ENCODE measurements at places on chromosomes 11 and 22.

DNA sequence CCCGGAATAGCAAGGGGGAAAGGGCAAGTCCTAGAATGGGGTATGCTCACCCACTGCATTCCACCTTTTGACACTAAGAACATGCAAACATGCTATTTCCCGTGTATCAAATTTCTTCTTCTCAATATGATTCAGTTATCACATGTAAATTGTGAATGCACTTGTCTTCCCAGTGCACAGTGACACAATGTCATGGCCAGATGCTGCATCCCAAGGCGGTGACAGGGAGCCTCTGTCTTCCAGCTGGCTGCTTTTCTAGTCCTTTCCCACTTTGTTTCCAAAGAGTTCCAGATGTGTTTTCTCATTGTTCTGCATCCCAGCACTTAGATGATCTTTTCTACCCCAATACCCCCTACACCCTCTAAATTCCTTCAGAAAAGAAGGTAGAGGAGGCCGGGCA, 12.4 kb downstream of the SLC25A18 start:
- DNase-seq: no peak

DNA sequence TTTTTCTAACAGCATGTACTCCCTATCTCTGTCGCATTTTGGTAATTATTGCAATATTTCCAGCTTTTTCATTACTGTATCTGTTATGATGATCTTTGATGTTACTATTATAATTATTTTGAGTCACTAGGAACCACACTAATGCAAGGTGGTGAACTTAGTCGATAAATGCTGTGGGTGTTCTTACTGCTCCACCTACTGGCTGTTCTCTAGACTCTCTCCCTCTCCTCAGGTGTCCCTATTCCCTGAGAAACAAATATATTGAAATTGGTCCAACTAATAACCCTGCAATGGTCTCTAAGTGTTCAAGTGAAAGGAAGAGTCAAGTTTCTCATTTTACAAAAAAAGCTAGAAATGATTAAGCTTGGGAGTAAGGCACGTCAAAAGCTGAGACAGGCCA, 10.5 kb downstream of the ARL14EP start:
- DNase-seq: no peak

- no peak for DNase-seq
These were observed 47.5 kb upstream of the CDON start for GRCh38 chr11:126109941-126110731.

DNA sequence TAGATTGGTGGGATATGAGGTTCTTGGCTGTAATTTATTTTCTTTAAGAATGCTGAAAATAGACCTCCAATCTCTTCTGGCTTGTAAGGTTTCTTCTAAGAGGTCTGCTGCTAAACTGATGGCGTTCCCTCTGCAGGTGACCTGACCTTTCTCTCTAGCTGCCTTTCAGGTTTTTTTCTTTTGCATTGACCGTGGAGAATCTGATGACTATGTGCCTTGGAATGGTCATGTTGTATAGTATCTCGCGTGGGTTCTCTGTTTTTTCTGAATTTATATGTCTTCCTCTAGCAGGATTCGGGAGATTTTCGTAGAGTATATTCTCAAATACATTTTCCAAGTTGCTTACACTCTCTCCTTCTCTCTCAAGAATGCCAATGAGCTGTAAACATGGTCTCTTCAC, 122.2 kb downstream of the DDX10 start:
- DNase-seq: no peak

- DNase-seq: no peak
These were observed 658 bp downstream of the C11orf71 start for GRCh38 chr11:114399490-114400215.

DNA sequence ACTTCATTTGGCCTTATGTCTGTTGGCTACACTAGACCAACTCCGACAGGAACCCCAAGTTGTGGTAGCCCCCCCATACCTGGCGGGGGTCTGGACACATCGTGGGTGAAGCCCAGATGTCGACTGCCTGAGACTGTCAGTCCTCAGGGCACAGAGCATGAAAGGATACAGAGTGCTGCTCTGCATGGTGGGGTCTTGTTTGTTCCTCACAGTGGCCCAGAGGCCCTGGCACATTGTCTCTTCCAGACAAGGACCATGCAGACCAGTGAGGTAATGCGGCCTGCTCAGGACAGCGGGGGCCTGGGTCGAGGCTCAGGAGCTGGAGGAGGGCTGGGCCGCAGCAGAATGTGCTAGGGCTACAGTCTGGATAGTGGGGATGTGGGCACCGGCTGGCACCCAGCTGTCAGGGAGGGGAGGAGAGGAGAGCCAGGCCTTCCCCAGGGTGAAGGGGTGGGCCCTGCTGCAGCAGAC, 14.6 kb downstream of the CAPN5 start:
- DNase-seq: no peak

GRCh38 chr11:119493712-119494111, 70.7 kb upstream of the THY1 start:
- DNase-seq: no peak

DNA sequence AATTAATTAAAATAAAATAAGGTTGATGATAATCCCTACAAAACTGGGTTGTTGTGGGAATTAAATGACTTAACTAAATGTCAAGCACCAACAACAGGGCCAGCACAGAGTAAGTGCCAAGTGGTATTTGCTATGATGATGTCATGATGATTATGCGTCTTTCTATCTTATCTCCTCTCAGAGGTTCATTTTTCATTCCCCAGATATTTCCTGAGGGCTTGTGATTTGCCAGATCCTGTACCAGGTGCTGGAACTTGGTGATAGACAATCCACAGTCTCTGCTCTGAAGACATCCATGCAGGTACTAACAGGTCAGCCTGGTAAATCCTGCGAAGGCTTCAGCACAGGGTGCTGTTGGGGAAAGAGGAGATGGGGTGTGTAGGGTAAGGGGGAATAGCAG, 8.1 kb upstream of the MYH9 start:
- no peak for DNase-seq

DNA sequence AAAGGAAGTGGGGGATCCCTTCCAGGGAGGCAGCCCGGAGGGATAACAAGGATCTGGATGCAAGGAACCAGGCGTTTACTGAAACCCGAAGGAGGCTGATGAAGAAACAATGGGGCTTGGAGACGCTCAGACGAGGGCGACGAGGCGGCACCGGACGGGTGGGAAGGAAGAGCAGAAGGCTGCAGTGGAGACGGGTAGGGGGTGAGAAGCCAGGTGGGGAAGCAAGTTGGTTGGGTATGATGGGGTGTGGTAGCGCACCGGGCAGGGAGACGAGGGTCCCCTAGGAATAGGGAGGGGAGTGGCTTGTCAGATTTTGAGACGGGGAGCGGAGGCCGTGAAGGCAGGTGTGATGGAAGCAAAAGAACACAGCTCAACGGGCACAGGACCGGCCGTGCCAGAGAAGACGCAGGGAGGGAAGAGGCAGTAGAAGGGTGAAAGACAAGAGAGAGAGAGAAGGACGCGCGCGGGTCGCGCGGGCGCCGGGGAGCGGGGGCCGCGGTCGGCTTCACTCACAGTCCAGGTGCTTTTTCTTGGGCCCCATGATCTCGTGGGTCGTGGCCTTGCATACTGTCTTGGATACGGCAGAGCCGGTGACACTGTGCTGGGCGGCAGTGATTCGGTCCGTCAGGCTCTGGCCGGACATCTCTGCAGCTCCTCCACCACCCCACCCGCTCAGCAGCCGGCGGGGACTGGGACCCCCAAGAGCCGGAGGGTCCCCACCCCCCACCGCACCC, 579 bp downstream of the PICALM start:
- peak; percentile 26 for DNase-seq

DNA sequence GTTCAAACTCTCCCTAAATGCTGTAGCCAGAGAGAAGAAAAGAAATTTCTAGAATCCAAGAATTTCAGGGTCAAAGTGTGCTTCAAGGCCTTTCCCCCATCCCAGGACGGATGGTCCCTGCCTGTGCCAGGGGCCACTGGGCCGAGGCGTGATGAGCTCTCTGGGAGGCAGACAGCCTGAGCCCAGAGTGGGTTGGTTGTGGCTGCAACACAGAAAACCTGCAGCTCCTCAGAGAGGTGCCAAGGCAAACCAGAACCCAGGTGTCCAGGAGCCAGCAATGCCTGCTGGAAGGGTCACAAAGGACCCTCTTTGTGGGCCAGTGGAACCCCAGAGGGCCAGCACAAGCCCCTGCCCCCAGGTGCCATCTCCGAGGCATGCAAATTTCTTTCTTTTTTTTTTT, 2.6 kb upstream of the APOL6 start:
- DNase-seq: no peak

DNA sequence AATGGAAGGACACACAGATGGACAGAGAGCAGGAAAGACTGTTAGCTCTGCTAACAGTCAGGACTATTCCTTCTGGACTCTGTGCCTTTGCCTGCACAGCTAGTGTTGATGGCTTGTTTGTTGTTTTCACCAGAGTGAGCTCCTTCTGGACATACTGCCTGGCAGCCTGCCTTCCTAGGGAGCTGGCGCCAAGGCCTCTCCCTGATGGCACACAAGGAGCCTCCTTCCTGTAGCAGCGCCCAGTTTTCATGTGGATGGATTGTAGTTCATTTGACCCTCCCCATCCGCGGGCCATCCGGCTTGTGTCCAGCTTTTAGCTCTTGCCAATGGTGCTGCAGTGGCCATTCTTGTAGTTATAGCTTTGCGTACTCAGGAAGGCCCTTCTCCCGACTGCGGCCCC, 16.6 kb upstream of the BCR start:
- DNase-seq: no peak

DNA sequence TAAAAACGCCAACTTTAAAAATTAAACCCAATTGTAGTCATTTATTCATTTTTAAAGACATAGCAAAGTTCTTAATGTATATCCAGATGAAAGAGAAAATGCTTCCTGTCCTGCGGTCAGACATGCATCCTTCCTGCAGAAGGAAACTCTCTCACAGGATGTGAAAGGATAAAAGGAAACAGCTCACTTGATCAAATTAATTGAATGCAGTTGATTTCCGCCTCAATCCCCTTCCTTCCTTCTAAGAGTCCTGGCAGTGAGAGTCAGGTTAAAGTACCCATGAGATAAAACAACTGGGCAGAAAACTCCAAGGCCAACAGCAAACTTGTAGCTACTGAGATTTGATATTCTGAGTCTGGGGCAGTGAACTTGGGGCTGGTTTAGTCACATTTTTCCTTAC, 38.5 kb downstream of the CWC15 start:
- no peak for DNase-seq

DNA sequence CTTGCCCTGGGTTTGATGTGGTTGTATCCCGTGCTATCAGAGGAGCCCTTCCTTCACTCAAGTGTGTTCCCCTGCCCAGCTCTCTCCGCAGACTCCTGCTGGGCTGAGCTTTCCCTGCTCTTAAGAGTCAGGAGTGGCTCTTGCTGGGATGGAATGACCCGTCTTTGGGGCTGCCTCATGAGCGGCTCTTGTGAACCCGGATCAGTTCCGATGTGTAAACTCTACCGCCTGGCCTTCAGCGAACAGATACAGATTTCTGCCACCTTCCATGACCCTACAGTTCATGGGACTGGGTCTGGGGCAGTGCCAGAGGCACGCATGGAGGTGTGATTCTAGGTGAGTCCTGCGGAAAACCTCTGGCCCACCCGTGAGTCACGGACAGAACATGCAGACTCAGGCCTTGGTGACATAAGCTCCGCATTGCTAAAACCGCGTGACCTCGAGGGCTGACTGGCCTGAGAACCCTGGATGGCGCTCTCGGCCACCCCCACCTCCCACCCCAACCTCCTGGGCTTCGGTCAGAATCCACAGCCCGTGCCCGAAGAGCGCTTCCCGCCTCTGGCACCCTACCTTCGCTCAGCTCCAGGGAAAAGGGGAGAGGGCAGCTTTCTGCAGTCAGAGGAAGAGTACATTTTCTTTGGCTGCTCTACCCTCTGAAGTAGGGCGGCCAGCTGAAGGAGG, 1.3 kb upstream of the ZBTB16 start:
- no peak for DNase-seq

DNA sequence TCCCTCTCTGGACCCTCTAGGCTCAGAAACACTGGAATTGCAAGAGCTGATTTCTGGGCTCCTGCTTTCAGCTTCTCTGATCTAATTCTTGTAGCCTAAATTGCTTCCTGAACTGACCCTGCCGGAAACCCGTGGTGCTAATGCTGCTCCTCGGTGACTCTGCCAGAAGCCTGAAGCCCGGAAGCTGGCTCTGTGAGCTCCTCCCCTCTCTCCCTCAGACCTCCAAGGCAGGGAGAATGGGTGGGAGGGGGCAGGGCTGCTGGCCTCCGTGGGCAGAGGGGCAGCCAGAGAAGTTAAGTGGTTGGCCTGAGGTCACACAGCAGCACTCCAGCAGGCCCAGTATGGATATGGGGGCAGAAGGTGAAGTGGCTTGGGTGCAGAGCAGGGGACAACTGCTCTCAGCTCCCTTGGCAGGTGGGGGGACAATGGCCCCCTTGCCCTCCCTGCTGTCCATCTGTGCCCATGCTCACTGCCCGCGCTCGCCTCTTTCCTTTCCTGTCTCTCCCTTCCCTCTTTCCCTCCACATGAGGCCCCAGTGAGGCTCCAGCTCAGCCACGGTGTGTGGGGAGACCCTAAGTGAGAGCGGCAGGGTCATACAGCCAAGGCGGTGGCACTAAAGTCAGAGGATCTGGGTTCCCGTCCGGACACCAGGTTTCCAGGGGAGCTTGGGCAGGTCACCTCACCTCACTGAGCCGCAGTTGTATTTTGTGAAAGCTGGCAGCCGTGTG, 16.2 kb downstream of the CAPN5 start:
- peak; percentile 23 for DNase-seq

GRCh38 chr11:115930886-115931547, 426.8 kb upstream of the CADM1 start:
- DNase-seq: no peak

DNA sequence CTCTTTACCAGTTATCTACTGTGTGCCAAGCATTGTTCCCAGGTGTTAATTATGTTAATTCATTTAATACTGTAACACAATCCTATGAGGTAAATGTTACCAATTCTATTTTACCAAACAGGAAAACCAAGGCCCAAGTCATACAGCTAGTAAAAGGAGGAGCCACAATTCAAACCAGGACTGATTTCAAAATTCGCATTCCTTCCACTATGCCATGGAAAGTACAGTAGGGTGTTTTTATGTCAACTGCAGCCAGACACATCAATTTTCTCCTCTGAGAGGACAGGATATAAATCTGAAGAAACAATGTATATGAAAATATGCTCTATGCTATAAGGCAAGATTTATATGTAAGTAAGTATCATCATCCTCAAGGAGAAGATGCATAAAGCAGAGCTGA, 104.3 kb downstream of the RPL27A start:
- no peak for DNase-seq

DNA sequence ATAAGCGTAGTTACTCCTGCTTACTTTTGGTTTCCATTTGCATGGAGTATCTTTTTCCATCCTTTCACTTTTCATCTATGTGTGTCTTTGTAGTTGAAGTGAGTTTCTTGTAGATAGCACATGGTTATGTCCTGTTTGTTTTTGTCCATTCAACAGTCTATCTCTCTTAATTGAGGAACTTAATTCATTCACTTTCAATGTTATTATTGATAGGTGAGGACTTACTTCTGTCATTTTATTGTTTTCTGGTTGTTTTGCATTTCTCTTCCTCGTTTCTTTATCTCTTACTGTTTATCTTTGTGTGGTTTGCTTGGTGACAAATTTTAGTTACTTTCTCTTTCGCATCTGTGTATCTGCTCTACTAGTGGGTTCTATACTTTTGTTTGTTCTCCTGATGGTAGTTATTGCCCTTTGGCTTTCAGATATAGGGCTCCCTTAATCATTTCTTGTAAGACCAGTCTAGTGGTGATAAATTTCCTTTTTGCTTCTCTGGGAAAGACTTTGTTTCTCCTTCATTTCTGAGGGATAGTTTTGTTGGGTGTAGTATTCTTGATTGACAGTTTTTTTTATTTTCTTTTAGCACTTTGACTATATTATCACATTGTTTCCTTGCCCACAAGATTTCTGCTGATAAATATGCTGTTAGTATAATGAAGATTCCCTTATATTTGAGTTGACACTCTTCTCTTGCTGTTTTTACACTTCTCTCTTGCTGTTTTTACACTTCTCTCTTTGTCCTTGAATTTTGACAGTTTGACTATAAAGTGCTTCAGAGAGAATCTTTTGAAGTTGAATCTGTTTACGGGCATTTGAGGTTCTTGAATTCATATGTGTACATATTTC, 9.0 kb upstream of the RAG1 start:
- no peak for DNase-seq

Measured in activated CD4-positive, alpha-beta T cell treated with anti-CD3 and anti-CD28 coated beads, Interleukin-2, amount 50 U/mL, for 1 hour (primary cell).